Activated effector memory CD4-positive, alpha-beta T cell treated with Interleukin-2 at 50 U/mL for 16 hours (primary cell): ENCODE measurements at places on chromosomes 16 and 17.
A peak's percentile ranks its signal among the peaks of the same experiment; 100 is the strongest.

DNA sequence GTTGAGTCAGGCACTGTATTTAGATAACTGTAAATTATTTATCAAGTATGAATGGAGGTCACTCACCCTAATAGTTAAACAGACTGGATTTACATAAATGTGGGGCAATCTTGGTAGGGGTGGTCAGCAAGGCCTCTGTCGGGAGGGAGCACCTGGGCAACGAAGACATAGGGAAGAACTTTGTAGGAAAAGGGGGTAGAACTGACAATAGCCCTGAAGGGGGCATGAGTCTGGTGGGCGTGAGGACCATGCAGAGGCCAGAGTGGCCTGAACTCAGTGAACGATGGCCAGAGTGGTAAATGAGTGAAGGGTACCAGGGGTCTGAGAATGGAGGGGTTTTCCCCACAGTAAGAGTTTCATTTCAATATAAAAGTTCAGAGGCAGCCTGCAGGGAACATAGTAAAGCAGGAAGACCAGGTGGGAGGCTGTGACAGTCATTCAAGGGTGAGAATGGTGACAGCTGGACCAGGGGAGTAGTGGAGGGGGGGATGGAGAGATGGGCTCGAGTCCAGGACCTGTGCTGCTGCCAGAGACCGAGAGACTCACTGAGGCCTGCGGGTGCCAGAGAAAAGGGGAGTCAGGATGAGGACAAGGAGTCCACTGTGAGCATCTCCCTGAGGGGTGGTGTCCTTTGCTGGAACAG lies 2.9 kb downstream of the C17orf67 start:
- DNase-seq, result no peak

- DNase-seq, result no peak
These were observed 4.1 kb downstream of the NETO2 start for GRCh38 chr16:47139561-47140185.

DNA sequence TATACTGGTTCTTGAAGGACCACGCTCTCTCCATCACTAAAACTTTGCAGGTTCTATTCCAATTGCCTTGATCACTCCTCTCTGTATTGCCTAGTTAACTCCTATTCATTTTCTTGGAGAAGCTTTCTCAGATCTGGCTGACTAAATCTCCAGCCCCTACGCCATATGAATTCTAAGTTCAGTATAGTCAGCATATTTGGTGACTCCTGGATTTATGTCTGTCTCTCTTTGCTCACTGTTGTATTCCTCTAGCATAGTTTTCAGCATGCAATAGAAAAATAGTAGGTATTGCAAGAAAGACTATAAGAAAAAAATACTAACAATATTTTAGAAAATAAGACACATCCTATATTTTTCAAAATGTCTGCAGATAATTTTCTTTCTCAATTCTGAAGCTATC lies 579.7 kb downstream of the CDH11 start:
- DNase-seq, result no peak

GRCh38 chr17:30823421-30823820 lies 1.1 kb downstream of the CRLF3 start:
- no peak for DNase-seq

DNA sequence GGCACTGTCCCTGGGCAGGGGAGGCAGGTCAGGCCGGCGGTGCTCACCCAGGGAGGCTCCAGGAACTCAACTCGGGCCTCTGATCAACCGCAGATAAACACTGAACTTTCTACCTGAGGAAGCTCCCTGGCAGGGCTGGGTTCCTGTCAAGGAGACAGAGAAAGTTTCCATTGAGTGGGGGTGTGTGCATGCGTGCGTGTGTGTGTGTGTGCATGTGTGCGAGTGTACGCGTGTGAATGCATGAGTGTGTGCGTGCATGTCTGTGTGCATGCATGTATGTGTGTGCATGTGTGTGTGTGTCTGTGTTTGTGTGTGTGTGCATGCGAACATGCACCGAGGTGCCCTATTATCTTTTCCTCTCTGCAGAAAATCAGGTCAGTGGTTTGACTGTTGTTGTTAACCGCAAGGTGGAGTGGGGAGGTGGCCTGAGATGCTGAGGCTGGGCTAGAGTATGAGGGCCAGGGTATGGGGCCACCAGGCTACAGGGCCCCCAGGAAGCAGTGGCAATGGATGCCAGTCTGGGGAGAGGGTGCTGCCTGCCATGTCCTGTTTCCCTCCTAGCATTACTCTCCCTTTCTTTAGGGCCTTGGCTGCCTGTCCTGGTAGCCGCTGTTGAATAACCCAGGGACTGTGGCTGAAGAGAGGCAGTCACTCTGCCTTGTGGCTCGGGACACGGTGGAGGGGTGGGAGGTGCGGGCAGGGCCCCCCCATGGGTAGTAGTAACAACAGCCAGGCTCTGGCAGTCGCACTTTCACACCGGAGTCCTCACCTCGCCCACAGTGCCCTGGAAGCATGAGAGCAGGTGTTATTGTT lies 24.0 kb downstream of the CCR7 start:
- peak; percentile 70 for DNase-seq

GRCh38 chr17:5699814-5700213 lies 115.5 kb upstream of the NLRP1 start:
- no peak for DNase-seq

DNA sequence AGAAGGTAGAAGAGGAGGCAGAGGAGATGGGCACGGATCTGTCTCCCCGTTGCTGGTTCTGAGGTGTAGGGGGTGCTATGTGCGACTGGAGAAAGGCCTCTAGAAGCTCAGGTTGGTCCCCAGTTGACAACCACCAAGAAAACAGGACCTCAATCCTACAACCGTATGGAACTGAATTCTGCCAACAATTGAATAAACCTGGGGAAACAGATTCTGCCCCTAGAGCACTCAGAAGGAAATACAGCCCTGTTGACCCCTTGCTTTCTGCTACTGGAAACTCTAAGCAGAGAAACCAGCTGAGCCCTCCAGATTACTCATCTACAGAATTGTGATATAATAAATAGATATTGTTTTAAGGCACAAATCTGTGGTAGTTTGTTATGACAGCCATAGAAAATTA lies 313.0 kb upstream of the GOT2 start:
- DNase-seq, result no peak

- DNase-seq, result no peak
These were observed 14.5 kb upstream of the MYCBPAP start for GRCh38 chr17:50493744-50494143.

DNA sequence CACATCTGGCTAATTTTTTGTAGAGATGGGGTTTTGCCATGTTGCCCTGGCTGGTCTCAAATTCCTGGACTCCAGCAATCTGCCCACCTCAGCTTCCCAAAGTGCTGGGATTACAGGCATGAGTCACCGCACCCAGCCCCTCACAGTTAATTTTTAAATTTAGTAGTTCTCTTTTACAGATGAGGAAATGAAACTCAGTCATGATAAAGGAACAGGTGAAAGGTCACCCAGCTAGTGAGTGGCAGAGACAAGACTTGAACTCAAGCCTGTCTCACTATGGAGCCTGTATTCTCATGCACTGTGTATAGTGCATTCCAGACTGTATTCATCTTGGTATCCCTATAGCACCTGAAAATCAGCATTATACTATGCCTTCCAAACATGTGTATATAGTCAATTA lies 77.1 kb upstream of the WSB1 start:
- no peak for DNase-seq

- DNase-seq, result no peak
These were observed 3.4 kb upstream of the NTN3 start for GRCh38 chr16:2467528-2468232.

- DNase-seq, result peak; percentile 65
These were observed 174.3 kb upstream of the TNRC6C start for GRCh38 chr17:77783991-77784820.

- DNase-seq, result no peak
These were observed 20.5 kb downstream of the TANC2 start for GRCh38 chr17:62986549-62986948.

GRCh38 chr17:74635418-74635817 lies 11.9 kb upstream of the CD300E start:
- DNase-seq, result no peak

GRCh38 chr17:20206591-20206990 lies 197.4 kb downstream of the SPECC1 start:
- DNase-seq, result no peak

DNA sequence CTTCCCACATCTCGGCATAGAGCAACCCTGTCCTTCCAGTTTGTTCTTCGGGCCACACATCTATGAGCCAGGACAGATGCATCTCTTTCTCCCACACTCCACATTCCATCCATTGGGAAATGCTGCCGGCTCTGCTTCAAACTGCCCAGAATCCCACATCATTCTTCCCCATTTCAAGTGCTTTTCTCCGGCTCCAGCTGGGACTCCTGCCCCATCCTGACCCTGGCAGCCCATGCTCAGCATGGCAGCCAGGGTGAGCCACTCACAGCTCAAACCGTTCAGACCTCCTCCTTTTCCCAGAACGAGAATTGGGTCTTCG lies 132.8 kb upstream of the SDK2 start:
- DNase-seq, result no peak

- DNase-seq, result no peak
These were observed 16.8 kb upstream of the KRT19 start for GRCh38 chr17:41544935-41545334.

GRCh38 chr17:30203471-30203981 lies 32.0 kb downstream of the SLC6A4 start:
- DNase-seq, result no peak

GRCh38 chr16:27408602-27409031 lies 6.6 kb downstream of the IL21R start:
- no peak for DNase-seq

DNA sequence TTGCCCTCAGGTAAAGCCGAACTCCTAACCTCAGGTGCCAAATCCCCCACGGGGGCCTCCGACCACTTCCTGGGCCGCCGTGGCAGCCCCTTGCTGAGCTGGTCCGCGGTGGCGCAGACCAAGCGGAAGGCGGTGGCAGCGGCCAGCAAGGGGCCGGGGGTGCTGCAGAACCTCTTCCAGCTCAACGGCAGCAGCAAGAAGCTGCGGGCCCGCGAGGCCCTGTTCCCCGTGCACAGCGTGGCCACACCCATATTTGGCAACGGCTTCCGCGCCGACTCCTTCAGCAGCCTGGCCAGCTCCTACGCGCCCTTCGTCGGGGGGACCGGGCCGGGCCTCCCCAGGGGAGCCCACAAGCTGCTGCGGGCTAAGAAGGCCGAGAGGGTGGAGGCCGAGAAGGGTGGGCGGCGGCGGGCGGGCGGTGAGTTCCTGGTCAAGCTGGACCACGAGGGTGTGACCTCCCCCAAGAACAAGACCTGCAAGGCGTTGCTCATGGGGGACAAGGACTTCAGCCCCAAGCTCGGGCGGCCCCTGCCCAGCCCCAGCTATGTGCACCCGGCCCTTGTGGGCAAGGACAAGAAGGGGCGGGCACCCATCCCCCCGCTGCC lies 51.6 kb downstream of the ACTG1 start:
- DNase-seq, result no peak

GRCh38 chr16:13238182-13238581 lies 336.8 kb downstream of the SHISA9 start:
- DNase-seq, result no peak
